ENCODE measurements at places on chromosomes 6 and 20.
A peak's percentile ranks its signal among the peaks of the same experiment; 100 is the strongest.

DNA sequence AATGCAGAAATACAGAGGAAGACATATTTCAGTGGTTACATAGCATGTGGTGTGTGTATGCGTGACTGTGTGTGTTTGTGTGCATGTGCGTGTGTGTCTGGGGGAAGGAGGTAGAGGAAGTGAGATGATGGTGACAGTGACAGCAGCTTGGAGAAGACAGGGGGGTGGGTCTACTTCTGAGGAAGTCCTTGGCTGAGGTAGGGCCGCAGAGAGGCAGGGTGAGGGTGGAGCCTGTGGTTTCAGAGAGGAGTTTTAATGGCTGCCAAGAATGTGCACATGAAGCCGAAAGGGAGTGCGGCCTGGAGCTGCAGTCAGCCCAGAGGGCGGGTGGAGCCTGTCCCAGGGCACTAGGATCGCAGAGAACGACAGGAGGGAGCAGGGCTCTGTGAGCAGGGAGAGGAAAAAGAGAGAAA is 22.7 kb upstream of the RNF24 start:
- DNase-seq = peak; percentile 93

DNA sequence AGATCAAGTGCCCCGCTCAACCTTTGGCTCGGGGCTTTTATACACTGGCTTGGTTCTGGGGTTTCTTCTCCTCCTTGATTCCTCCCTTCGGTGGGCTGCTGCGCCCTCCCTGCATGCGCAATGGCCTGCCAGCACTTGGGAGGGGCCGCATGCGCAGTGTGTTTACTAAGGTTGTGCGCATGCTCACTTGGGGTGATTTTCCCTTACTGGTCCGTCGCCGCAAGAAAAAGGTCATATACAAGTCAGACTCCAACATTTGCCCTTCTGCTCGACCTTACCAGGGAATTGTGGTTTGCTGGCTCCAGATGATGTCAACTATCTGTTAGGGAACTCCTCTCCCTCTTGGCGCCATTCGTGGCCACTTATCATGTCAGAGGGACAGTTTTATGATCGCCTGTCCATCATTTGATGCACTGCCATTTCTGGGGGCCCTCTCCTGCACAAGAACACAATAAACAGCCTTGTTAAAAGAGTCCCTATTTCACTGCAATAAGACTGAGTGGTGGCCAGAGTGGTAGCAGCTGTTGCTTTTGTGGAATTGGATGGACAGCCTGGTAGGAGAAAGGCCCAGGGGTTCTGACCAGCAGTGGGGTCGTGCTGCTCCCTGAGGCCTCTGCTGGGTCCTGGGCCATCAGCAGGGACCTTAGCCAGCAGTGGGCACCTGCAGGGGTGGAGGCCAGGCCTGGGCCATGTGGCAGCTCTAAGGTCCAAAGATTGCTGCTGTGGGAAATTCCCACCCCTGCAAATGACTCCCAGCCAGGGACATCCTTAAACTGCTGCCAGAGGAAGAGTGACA is 2.8 kb upstream of the LBP start:
- no peak for DNase-seq

DNA sequence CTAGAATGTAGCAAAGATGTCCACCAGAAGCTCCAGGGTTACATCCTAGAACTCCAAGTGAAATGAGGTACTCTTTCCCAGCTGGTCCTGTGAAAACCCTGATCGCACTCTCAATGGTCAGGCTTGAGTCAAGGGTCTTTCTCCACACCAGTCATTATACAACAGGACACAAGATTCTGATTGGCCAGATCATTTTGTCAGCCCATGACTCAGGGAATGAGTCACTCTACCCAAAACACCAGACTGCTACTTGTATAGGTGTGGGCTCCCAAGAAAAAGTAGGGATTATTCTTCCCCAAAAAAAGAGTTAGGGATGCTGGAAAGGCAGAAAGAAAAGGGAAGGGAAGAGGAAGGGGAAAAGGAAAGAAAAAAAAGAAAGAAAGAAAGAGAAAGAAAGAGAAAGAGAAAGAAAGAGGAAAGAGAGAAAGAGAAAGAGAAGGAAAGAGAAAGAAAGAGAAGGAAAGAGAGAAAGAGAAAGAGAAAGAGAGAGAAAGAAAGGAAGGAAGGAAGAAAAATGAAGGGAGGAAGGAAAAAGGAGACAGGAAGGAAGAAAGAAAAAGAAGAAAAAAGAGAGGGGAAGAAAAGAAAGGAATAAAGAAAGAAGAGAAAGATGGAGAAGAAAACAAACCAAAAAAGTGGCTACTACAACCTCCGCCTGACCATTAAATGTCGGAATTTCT is 30.5 kb downstream of the ANKEF1 start:
- DNase-seq = no peak

GRCh38 chr6:24595910-24596525 is 50.0 kb downstream of the KIAA0319 start:
- no peak for DNase-seq

DNA sequence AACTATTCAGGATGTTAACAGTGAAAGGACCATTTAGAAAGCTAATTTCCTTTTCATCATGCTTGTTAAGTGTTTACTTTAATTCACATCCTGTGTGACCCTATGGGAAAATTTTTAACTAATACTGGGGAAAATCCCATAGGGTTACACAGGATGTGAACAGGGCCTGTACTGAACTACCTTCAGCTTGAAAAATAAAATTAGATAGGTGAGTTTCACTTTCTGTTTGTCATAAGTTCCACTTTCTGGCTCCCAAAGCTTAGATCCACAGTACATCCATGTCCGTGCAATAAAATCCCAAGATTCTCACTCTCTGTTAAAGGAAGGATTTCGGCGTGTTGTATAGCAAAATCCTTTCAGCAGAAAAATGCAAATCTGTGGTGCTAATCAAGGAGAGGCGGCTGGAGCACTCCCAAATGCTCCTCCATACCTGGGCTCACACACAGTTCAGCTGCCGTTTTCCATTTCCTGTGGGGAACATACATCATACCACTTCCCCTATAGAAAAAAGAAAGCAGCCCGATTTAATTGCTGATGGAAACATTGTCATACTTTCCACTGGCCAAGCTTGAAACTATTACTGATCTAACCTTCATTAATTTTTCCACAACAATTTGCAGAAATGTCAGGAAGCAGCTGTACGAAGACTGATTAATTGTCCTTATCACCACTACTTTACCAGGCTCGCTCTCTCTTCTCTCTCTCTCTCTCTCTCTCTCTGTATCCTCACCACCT is 125.2 kb downstream of the HIVEP2 start:
- peak; percentile 56 for DNase-seq

- DNase-seq = no peak
These were observed 45.1 kb downstream of the PTK7 start for GRCh38 chr6:43120944-43121913.

GRCh38 chr6:6466967-6467761 is 121.4 kb upstream of the LY86 start:
- no peak for DNase-seq

- no peak for DNase-seq
These were observed 213.9 kb upstream of the SSTR4 start for GRCh38 chr20:22821081-22821727.

GRCh38 chr6:22112461-22112860 is 184.4 kb downstream of the PRL start:
- DNase-seq = no peak

DNA sequence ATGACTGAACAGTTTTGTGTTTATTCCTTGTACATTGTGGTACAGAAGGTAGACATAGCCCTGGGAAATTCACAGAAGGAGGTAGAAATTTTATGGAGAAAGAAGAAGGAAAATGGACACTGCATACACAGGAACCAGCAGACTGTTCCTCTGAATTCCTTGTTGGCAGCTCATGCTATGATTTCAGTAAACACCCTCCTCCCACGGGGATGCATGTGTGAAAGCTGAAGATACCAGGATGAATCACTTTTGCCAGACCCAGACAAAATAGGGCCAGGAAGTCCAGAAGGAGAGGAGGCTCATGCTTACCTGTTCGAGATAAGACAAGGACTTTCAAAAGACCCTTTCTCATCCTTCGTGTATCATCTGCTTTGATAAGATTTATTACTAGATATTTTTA is 110.3 kb upstream of the GGTLC1 start:
- DNase-seq = no peak

DNA sequence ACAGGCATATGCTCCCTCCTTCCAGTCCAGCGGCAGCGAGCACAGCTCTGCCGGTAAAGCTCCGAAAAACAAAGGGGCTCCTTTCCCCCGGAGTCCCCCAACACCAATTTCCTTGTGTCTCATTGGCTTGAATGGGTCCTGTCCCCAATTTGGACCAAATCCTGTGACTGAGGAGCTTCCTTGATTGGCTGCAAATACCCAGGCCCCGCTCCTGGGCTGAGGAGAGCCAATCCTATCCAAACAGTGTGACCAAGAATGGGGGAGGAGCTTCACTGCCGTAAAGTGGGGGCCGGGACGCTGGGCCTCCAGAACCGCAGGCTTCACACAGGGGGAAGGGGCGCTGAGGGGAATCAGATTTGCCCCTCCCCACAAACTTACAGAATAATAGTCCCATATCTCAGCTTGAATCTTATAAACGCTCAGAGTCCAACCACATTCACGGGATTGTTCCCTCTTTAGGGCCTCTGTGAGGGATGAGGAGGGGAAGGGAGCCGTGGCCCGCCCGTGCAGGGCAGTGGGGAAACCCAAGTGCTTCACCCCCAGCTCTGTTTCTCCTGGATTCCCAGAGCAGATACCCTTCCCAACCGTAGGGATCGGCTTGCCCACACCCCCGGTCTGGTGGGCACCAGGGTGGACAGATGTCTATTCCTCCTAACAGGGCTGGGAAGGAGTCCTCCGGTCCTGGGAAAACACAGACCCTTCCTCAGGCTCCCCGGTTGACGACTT is 141.0 kb upstream of the MLN start:
- DNase-seq = no peak

- no peak for DNase-seq
These were observed 122.4 kb downstream of the IPCEF1 start for GRCh38 chr6:154234019-154234772.

DNA sequence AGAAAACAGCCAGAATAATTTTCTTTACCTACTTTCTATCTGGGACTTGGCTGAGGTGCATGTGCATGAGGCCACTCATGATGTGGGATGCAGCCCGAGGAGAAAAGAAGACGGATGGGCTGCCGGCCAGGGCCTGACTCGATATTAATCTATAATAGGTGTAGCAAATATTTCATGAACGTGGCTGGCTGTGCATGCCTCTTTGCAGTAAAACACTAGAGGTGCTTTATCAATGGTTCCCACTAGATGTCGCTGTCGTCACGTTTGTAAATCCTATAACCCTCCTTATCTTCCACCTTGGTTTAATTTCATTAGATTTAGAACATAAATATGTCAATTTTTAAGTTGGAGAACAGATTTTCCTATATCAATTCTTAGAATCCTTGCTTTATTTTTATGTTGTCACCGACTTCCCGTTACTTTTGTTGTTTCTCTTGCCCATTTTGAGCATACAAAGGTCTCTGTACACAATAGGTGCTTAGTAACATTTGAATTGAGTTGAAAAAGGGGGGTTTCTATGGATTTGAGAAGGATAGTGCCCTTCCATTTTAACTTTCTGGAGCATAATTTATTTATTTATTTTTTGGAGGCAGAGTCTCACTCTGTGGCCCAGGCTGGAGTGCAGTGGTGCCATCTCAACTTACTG is 19.6 kb upstream of the FERMT1 start:
- peak; percentile 55 for DNase-seq

GRCh38 chr6:148422085-148422484 is 79.4 kb downstream of the SASH1 start:
- no peak for DNase-seq

All from activated naive CD4-positive, alpha-beta T cell treated with anti-CD3 and anti-CD28 coated beads, Interleukin-2, amount 10 ng/mL, durations not matched to agents 7 days and 5 days (primary cell).